Activated CD8-positive, alpha-beta memory T cell treated with anti-CD3 and anti-CD28 coated beads, Interleukin-2, amount 10 ng/mL, durations not matched to agents 7 days and 5 days (primary cell): ENCODE measurements at places on chromosomes 2 and 18.

DNA sequence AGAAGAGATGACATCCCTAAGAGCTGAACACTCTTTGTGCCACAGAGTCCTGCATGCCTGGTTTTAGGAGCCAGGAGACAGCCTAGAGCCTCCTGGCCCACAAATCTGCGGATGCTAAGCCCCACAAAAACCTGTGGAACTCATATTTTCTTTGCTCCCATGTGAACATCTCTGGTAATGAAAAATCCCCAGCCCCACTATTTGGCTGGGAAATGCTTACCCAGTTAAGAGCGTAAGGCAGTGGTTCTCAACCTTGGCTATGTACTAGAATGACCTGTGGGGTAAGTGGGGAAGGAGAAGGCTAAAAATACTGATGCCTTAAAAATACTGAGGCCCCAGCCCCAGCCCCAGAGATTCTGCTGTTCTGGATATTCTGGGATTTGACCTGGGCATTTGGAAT lies 208.1 kb downstream of the EN1 start:
- no peak for DNase-seq

DNA sequence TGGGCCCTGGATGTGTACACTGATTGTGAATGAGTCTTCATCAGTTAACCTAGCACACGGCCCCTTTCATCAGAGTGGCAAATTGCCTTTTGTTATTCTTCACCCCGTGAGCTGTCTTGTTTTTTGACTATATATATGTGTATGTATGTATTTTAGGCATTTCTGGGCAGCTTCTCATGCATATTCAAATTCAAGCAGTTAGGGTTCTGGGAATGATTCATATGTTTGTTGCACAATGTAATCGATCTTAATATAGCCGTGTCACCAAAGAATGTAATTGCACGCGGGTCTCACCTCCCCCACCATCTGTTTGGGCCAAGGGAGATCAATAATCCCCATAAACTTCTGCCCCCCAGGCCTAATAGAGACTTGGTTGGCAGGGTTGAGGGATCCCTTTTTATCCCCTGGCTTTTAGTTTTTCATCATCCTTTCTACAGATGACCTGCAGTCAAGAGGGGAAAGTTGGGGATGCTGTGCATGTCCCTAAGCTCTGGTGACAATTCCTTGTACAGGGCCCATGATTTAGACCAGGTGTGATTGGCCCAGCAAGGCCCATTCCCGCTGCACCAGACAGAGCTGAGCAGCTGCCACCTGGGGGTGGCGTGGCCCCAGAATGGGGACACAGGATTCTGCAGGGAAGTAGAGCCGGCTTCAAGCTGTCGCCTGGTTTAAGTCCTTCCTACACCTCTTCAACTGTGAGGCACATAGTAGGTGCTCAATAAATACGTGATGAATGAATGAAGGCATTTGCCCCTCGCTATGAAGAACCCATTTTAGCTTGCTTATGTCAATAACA lies 19.2 kb downstream of the KCNF1 start:
- no peak for DNase-seq

- DNase-seq: no peak
Observed at GRCh38 chr2:180002198-180002770, 4.8 kb downstream of the CWC22 start.

DNA sequence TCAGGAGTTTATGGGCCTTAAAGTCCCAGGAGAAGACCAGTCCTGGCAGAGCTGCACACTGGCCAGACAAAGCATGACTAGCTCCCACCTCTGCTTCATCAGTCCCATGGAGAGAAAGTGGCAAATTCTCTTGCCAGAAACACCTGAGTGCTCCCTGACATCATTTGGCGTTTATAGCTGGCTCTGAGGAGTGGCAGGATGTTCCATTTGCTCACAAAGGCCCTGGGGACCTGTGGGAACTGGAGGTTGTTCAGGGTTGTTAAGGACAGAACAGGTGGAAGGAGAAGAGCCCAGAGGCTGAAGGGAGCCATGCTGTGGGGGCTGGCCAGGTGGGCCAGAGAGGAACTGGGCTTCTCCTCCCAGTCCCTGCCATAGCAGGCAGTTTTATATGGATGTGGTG lies 56.1 kb downstream of the RPL37A start:
- DNase-seq: no peak

- DNase-seq: no peak
Observed at GRCh38 chr18:25261768-25262167, 90.2 kb downstream of the ZNF521 start.

DNA sequence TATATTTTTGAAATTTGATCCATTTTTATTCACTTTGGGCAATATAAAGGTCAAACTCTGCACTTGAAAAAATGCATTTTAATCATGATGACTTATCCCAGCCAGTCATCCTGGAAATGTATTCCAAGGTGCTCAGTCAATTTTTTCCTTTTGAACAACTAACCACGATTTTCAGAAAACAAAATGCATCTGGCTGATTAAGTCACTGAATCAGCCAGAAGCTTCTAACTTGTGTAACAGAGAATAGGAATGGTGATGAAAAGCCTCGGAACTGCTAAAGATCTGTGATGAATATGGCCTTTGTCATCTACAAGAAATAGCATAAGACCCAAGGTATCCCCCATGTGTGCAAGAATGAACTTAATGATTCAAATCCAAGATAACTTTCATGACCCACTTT lies 572.7 kb downstream of the EPHA4 start:
- no peak for DNase-seq

DNA sequence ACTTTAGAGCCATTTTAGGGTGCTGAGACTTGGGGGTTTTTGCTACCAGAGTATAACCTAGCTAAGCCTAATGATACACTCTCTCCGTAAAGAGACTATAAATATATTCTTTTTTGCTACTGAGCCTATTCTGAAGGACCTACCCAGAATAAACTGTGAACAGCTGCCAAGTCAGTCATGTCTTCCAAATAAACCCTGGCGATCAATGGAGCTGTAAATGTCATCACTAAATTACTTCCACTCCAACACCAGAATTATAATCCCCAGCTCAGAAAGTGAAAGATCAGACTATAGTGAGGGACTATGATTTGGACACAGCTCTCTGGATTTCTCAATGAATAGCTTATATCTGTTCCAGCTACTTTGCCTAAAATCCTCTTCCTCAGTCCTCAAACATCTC lies 178.9 kb downstream of the METTL4 start:
- DNase-seq: no peak

- DNase-seq: no peak
Observed at GRCh38 chr2:29119211-29119610, 4.0 kb downstream of the CLIP4 start.

DNA sequence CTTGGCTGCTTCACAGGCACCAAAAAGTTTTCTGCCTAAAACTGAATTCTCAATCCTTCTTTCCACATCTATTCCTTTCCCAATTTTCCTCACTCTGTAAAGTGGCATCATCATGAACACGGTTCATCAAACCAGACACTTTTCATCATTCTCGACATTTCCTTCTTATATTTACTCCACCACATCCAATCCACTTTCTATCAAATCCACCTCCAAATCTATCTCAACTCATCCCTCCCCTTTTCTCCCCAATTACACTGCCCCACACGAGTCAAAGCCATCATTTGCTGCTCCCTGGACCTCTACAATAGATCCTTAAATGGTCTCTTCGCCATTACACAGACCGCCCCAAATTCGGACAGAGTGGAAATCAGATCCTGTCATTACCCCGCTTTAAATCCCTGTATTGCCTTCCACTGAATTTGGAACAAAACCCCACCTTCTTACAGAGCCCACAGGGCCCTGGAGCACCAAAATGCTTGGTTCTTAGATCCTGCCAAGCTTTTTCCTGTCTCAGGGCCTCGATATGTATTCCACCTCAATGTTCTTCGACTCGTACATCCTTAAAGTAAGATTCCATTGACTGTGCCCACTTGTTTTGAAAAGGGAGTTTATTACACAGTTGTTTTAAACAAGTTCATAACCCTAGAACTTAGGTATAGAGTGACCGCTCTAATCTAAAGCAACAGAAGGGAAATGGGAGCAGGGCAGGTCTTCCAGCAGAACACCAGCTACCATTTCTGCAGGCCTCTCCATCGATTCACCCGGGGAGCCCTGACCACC lies 856 bp downstream of the ACAA2 start:
- DNase-seq: no peak

- DNase-seq: no peak
Observed at GRCh38 chr2:168054657-168055056, 192.7 kb downstream of the STK39 start.

DNA sequence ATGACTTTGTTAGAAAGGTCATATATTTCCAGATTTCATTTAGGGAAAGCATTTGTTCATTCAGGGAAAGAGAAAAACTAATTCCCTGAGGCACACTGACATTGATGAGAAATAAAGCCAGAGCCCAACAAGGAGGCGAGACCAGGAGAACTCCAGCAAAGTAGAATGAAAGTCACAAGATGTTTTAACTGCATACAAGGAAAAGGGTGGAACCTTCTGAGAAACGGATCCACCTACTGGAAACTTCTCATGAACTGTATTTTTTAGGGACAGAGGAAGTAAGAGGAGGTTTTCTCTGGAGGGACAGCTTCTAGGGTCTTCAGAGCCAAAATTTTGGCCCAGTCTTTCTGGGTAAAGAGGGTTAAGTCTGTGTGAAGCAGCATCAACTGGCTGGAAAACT lies 548.2 kb upstream of the PIK3C3 start:
- no peak for DNase-seq

GRCh38 chr2:155653176-155653575 lies 679.3 kb downstream of the NR4A2 start:
- no peak for DNase-seq

DNA sequence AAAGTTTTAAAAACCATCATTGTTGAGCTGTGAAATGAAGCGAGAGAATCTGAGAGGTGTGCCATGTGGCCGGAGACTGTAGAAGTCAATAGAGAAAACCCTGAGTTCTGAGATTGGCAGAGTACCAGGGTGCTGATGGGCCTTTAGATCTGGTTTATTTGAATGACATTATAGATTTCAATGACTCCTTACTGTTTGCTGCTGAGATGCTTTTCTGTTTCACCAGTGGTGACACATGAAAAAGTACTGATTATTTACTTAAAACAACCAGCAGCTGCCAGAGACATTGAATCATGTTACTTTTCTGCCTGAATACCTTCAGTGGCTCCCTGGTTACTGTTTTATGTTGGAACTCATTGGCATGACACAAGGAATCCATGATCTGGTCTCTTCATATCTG lies 602.7 kb upstream of the ZNF804A start:
- DNase-seq: no peak

DNA sequence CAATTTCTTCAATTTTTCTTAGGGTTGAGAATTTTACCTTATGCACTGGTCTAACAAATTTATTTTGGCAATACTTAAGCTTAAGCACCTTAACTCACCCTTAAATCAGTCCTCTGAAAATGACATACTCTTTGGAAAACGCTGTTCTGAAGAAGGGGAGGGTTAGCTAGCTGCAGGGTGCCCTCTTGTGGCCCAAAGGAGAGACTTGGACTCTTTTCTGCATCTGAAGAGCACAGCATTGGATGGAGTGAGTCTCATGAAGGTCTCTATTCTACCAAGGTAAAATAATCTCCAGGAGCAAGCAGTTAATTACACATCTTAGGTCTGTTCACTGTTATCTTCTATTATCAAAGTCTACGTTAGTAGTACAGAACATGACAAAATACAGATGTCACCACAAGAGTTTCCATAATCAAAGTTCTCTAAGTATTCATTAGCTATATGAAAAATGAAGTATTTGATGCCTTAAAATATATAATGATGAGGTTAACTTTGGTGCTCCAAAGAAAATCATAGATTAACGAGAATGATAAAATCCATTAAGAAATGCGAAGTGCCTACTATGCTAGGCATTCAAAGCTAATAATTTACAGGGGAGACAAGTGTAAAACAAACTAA lies 24.4 kb downstream of the PUM2 start:
- peak; percentile 67 for DNase-seq

GRCh38 chr2:157866666-157867642 lies 9.2 kb downstream of the ACVR1 start:
- DNase-seq: no peak

DNA sequence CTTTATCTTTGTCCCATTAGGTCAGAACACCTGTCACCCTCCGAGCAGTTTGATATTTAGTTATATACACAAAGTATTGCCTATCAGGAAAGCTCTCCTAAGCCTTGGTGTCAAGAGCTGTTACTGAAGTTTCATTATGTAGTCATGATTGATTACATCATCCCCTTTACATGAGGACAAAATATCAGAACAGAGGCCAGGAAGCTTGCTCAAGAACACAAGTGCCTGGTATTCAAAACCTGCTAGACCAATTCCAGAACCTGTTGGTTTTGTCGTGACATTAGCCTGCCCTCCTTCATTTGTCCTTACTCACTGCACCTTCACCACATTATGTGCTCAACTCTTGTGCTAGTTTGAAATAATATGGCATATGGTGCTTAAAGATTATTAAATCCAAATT lies 377.1 kb downstream of the CDH19 start:
- no peak for DNase-seq

- DNase-seq: no peak
Observed at GRCh38 chr2:119078796-119079195, 79.8 kb downstream of the C1QL2 start.

DNA sequence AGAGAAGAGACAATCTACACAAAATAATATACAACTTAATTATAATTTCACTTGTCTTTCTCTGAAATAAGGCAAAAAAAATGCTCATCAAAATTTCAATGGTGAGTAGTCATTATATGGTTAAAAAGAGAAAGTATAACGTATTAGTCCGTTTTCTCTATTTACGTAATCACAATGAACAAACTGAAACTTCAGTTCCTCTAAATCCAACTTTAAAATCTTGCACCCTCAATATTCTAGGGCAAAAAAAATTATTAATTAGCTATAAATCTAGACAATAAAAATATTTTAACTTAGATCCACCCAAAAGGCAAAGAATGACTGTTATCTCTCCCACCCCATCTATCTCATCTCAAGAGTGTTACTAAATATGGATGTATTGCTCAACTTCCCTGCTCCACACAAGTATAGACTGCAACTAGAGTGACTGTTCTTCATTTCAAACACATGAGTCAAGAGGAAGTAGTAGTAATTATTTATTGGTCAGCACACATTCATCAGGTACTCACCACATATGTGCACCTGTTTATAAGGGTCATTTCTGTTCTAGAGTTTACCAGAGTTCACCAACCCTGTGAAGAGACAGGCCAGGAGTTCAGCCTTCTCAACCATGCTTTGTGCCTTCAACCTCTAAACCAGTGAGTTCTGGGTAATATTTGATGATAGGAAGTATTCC lies 36.4 kb downstream of the STK39 start:
- DNase-seq: no peak

- no peak for DNase-seq
Observed at GRCh38 chr18:23722646-23723045, 33.4 kb downstream of the LAMA3 start.

GRCh38 chr2:227164763-227165291 lies 403 bp downstream of the COL4A3 start:
- peak; percentile 67 for DNase-seq

DNA sequence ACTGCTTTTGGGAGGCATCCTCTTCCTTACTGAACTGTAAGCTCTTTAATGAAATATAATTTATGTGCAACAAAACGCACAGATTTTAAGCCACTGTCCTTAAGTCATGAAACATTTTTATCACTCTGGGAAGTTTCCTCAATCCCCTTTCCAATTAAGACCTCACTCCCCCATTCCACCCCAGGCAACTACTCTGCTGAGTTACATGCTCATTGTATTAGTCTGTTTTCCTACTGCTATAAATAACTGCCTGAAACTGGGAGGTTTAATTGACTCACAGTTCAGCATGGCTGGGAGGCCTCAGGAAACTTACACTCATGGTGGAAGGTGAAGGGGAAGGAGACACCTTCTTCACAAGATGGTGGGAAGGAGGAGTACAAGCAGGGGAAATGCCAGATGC lies 46.5 kb upstream of the KCNE4 start:
- DNase-seq: no peak

- no peak for DNase-seq
Observed at GRCh38 chr2:187900021-187900420, 345.8 kb upstream of the TFPI start.
